NCI-H82 (cell line): ENCODE measurements at places on chromosomes 6 and 20.
A peak's percentile ranks its signal among the peaks of the same experiment; 100 is the strongest.

GRCh38 chr6:122799916-122800686 is 11.0 kb downstream of the SMPDL3A start:
- peak; percentile 30 for DNase-seq

DNA sequence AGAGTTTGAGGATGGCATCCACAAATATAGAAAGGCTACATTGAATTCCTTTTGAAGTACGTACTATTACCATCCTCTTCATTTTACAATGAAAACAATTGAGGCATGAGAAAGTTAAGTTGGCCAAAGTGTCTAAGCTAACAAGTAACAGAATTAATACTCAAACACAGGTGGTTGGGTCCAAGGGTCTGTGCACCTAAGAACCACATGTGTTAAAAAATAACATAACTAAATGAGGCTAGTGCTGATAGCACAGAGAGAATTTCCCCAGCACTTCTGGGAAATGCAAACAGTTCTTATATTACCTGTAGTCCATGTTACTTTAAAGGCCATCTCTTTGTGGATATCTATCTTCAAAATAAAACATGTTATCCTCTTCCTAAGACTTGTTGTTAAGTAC is 10.5 kb upstream of the KHDRBS2 start:
- no peak for DNase-seq

GRCh38 chr6:109912952-109913351 is 65.2 kb upstream of the GPR6 start:
- no peak for DNase-seq

DNA sequence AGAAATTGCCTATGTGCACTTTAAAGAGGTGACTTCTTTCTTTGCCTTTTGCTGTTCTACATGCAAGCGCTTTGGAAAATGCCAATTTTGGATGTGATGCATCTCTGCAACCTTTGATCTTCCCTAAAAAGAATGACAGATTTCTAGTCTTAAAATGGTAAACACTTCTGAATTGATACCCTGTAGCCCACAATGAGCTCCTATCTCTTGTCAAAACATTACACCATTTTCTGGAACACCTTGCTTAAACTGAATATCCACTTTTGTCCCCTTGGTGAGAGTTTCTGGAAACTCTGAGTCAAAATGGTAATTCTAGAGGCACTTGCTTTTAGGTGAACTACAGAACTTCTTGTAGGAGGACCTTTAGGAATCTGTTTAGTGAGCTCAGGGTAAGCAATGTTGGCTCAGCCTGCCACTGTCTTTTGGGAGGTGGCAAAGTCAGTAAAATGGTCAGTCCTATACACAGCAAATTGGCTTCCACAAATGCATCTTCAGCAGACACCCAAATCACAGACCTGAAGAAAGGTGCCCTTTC is 216.5 kb downstream of the SLC35F1 start:
- DNase-seq: no peak

DNA sequence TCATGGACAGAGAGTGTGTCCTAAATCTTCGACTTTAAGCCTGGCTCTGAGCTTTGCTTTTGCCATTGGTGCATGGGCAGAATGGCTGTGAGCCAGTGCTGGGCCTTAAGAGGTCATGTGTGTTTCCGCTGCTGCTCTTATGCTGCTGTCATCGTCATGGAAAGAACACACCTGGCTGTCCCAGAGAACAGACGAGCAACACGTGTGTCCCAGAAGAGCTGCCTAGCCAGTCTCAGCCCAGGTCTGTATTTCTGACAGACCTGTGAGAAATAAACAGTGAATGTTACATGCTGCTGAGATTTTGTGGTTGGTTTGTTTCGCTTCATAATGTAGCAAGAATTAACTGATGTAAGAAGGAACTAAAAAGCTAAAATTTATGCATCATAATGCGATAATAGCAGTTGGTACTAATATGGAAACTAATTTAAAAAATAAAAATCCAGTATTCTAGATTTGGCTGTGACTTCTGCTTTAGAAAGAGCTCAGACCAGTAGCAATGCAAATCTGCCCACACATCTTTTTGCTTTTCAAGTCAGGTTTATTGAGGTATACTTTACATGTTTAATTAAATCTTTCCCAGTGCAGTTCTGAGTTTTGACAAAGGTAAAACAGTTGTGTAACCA is 11.5 kb upstream of the SCP2D1 start:
- DNase-seq: no peak
